Stimulated activated CD4-positive, alpha-beta T cell treated with anti-CD3 and anti-CD28 coated beads, Interleukin-12 subunit alpha, Interleukin-12 subunit beta, amount 100 ng/mL, for 48 hours (primary cell): ENCODE measurements at places on chromosomes 3 and 15.

GRCh38 chr3:52805270-52806039, 10.9 kb downstream of the ITIH3 start:
- no peak for DNase-seq

DNA sequence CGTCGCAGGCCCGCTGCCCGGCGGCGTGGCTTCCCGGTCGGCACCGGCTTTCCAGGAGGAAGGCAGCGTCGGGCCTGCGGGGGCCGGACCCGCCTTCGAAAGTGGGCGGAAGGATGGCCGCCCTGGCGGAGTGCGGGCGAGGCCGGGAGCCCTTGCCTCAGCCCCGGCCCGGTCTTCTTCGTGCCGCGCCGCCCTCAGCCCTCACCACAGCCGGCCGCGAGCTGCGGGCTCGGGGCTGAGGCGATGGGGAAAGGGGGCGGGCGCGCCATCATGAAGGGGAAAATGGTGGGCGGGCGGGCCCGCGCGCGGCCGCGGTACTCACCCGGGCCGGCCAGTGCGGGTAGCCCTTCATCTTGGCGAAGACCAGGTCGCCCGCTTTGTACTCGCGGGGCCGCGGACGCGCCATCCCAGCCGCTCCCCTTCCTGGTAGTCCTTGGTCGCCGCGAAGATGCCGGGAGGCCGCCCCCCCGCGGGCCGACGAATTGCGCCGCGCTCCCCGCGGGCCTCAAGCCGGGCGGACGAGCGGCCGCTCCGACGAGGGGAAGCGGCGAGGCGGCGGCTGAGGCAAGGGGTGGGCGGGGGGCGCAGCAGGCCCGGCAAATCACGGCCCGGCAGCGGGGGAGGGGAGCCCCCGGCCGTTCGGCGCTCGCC, 489 bp downstream of the HDGFL3 start:
- DNase-seq: no peak

DNA sequence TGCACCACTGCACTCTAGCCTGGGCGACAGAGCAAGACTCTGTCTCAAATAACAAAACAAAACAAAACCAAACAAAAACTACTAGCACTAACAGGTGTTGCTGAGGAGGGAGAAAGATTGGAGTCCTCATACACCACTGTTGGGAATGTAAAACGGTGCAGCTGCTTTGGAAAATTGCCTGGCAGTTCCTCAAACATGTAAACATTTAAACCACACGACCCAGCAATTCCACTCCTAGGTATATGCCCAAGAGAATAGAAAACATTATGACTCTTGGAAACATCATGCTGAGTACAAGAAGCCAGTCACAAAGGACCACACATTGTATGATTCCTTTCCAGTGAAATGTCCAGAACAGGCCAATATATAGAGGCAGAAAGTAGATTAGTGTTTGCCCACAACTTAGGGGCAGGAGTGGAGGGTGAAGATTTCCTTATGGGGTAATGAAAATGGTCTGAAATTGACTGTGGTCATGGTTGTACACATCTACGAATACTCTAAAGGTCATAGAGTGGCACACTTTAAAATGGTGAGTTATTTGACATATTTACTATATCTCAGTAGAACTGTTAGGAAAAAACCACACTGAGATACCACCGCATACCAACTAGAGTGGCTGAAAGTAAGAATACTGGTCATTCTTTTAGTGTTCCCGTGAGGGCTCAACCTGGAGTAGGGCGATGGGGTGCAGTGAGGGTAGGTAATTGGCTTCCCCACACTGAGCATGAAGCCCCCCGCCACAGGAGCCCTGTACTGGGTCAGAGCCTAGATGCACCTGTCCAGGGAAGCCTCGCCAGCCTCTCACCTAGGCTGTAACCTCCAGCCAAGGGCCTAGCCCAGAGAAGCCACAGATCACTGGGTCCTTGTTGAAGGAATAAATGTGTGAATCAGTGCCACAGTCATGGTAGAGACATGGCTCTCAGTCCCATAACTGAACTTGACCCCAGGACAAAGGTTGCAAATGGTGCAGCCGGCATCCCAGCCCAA, 131.1 kb downstream of the NUP210 start:
- DNase-seq: no peak

GRCh38 chr3:100865442-100865841, 127.8 kb downstream of the ABI3BP start:
- no peak for DNase-seq

GRCh38 chr15:61383421-61383820, 154.3 kb upstream of the RORA start:
- DNase-seq: no peak

- DNase-seq: peak; percentile 42
These were observed 27.9 kb downstream of the AKAP13 start for GRCh38 chr15:85408270-85408746.

DNA sequence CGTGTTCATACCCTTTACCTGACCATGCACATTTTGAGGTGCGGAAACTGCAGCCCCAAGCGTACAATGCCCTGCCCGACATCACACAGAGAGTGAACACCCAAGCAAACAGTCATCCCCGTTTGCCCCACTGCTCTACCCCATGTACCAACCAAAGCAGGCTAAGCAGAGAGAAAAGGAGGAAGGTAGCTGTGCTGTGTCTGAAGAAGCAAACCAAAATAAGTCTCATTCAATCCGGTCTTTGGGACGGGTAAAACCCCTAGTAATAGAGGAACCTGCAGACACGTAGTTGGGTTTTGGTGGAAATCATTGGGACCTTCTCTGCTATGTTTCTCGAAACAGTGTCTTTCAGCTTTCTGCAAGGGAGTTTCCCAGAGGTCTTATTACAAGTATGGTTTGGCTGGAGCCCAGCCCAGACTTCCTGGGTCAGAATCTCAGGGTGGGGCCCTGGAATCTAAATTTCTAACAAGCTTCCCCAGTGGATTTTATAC, 164.6 kb upstream of the HES1 start:
- DNase-seq: no peak

- no peak for DNase-seq
These were observed 2.9 kb downstream of the TNFSF10 start for GRCh38 chr3:172520301-172520831.

- peak; percentile 40 for DNase-seq
These were observed 758 bp downstream of the SELENOK start for GRCh38 chr3:53890726-53891475.

- no peak for DNase-seq
These were observed 169.4 kb downstream of the CHST2 start for GRCh38 chr3:143288944-143289343.

GRCh38 chr3:128149650-128150049, 3.6 kb upstream of the EEFSEC start:
- no peak for DNase-seq

GRCh38 chr3:43499256-43499655, 122.6 kb downstream of the ANO10 start:
- DNase-seq: no peak

GRCh38 chr15:60917461-60918145, 311.5 kb downstream of the RORA start:
- DNase-seq: no peak

DNA sequence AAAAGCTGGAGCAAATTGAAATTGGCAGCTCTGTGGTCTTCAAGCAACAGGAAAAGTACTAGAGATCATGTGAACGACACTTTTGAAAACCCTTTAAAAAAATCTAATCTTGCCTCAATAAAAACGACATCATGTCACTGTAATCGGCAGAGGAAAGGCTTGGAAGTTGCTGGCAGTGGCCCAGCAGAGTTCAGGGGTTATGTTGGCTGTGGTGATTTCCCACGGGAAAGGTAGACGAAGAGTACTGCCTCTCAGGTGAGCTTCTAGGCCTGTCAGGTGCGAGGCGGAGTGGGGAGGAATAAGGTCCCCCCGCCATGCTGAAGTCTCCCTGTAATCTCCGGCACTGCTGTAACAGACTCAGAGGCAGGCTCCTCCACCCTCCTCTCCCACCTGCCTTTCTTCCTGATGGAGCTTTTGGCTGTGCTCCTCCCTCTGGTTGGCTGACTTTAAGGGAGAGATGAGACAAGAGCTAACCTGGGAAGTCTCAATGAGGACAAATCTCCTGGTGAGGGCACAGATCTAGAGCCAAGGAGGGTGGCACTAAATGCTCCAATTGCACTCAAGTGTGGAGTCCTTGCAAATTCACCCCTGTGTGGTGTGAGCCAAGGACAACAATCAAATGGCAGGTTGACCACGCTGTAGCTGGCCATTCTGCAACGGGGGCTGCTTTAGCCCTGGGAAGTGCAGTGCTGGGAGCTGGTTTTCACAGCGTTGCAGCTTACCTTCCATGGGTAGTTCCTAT, 18.7 kb upstream of the HES1 start:
- DNase-seq: no peak

DNA sequence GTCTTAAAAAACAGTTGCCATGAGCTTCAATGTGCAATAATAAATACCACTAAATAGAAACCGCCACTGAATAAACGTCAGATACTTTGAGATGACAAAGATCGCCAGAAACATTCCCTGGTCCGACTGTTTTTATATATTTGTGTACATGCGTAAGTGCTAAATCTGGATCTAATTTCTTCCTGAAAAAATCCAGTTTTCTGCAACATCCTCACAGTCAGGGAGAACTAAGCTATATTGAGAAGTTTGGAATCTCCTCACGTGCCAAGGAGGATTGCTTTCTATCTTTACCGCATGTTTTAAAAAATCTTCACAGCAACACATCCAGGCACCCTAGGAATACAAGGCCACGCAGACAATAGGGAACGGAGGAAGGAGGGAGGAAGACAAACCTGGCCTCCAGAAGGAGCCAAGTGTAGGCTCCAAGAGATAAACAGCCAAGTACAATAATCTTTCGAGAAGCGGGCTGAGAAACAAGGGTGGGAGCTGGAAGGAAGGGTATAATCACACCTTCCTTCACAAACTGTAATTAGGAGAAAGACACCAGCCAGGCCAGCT, 5.7 kb downstream of the VGLL4 start:
- no peak for DNase-seq

DNA sequence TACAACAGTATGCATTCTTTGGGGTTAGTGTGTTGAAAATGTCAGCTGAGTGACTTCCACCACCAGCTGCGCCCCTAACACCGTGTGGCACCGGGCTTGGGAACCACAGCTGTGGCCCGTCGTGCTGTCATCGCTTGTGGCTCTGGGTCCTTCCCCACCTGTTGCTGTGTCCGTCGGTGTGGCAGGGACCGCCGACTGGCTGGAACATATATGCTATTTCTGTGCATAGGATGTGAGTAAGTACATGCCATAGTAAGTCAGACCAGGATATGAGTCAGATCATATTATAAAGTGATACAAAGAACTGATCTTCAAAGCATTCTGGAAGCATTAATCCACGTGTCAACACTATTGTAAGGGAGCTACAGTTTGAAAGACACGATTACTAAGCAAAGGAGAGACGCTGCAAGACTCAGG, 31.9 kb downstream of the EHD4 start:
- peak; percentile 43 for DNase-seq

DNA sequence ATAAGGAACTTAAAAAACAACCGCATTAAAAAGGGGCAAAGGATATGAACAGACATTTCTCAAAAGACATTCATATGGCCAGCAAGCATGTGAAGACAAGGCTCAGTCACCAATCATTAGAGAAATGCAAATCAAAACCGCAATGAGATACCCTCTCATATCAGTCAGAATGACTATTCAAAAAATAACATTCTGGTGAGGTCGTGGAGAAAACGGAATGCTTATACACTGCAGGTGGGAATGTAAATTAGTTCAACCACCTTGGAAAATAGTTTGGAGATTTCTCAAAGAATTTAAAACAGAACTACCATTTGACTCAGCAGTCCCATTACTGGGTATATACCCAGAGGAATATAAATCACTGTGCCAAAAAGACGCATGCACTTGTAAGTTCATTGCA, 496.6 kb upstream of the SGO1 start:
- no peak for DNase-seq

DNA sequence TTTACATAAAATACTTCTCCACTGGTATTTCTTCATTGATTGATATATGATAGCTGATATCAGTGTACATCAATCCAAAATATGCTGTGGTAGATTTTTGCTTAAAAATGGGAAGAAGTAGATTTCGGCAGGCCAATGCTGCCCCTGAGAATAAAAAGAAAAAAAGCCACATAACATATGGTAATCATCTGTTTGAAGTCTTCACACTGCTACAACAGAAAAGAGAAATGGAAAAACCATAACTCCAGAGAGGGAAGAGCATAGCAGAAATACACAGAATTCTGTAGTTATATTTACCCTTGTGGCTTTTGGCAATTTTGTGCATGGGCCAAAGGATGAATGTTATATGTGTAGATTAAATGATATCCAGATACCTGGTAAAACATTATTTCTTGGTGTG, 143.1 kb upstream of the KCNMB2 start:
- DNase-seq: no peak

DNA sequence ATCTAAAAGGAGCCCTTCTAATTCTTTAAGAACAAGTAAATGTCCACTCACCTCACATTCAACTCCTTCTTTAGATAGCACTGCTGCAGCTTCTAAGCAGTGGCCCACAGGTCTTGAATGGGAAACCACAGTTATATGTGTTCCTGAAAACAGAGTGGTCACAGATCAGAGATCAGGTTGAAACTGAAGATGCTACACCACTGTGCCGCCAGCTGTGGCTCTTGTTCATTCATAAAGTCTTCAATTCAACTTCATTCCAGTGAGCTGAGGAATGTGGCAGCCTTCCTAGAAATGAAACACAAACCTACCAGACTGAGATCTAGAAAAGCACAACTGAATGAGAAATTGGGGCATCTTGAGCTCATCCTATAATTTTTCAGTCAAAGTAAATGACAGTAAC, 4.0 kb downstream of the PDHB start:
- DNase-seq: no peak

- no peak for DNase-seq
These were observed 178.8 kb downstream of the PLCL2 start for GRCh38 chr3:17063596-17063995.

GRCh38 chr15:81111018-81111417, 23.1 kb upstream of the CFAP161 start:
- DNase-seq: no peak

DNA sequence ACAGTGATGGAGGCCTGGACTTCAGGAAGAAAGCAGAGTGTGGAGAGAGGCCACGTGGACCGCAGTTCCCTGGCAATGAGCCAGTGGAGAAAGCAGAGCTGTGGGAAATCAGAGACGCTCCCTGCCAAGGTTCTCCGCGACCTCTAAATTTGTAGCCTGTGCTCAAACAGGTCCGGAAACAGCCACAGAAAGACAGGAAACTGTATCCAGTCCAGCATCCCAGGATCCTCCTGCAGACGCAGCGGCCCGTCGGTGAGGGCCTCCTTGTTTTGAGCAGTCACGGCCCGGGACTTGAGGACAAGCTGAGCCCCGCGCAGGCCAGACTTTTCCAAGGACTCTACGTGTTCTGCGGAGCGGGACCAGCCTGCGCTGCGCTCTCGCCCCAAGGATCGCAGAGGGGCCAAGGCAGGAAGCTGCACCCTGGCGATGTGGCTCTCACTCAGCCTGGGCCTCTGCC, 22.3 kb downstream of the RPSA start:
- no peak for DNase-seq
